AG10803 (cell line): ENCODE measurements at places on chromosomes 4 and X.

DNA sequence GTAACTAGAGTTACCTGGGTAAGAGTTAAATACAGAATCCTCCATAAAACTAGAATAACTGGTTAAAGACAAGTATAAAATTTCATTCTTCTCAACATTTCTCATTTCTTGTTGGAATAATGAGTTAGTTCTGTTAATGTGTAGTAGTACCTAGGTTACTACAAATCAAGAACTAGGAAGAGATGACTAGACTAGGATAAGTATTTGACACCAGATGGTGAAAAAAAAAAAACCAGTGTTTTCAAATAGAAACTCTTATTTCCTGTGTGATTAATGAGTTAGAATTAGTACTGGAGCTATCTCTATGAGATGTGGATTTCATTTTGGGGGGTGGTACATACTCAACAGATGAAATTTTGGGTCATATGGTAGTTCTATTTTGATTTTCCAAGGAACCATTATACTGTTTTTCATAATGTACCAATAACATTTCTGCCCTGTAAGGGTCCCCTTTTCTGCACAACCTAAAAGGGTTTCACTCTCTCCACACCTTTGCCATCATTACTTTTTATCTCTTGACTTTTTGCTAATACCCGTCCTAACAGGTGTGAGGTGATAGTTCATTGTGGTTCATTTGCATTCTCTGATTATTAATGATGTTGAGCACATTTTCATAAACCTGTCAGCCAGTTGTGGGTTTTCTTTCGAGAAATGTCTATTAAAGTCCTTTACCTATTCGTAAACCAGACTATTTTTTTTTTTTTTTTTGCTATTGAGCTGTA, 1.7 kb upstream of the VCX start:
- no peak for DNase-seq

- no peak for DNase-seq
Measured at GRCh38 chr4:163922302-163922701, 427.8 kb downstream of the TMA16 start.

DNA sequence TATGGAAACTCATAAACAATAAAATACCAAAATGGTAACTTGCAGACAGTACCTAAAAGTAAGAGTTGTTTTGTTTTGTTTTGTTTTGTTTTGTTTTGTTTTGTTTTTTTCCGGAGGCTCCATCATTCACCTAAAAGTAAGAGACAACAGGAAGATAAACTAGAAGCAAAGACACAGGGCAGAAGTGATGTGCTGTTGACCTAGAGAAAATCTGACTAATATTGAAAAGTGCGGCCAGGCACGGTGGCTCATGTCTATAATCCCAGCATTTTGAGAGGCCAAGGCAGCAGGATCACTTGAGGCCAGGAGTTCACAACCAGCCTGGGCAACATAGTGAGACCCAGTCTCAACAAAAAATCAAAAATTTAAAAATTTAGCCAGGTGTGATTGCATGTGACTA, 5.6 kb upstream of the CENPC start:
- DNase-seq: no peak

GRCh38 chrX:155949098-155949497, 48.4 kb upstream of the IL9R start:
- no peak for DNase-seq

GRCh38 chr4:94160774-94161173, 46.9 kb upstream of the SMARCAD1 start:
- DNase-seq: no peak

GRCh38 chrX:134736356-134736755, 78.1 kb upstream of the PLAC1 start:
- no peak for DNase-seq
